ENCODE measurements at places on chromosomes 7 and 10.

- DNase-seq, result no peak
Measured at GRCh38 chr7:30476459-30477145, 2.0 kb downstream of the NOD1 start.

- DNase-seq, result no peak
Measured at GRCh38 chr7:716222-716621, 10.3 kb upstream of the DNAAF5 start.

DNA sequence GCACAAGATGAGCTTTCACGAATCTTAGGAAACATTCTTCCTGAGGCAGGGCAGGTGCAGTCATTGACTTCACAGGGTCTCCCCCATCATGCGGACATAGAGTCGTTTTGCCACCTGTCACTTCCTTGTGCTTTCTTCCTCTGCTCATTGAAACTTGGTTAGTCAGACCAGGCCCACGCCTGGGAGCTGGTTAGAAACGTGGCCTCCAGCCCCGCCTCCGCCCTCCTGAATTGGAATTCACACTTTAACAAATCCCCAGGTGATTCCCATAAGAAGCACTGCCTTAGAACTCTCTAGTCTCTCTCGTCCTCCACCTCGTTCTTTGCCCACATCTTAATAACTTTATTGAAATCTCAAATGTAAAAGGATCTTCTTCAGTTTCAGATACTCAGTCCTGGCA, 265.5 kb upstream of the FZD8 start:
- no peak for DNase-seq

GRCh38 chr10:482051-482501, 207.4 kb downstream of the DIP2C start:
- no peak for DNase-seq
